ENCODE measurements at places on chromosomes 13 and 19.

GRCh38 chr13:53191091-53191490 lies 162.5 kb downstream of the OLFM4 start:
- no peak for DNase-seq

GRCh38 chr13:112954488-112955270 lies 14.3 kb upstream of the MCF2L start:
- DNase-seq = no peak

DNA sequence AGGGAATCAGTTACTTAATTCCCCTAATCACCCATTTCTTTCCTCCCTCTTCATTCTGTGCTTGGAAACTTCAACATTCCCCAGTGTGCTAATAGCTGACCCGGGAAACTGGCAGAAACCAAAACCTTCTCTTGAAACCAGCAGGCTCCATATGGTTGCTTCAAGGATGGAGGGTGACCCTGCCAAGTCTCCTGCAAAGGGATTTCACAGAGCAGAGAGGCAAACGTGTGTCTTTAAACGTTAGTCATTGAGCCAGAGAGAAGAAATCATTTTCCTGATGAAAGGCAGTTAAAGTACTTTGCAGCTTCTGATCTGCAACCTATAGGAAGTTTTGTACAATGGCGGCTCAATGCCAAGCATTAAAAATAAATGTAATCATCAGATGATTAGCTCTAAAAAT lies 220.9 kb downstream of the POU4F1 start:
- no peak for DNase-seq

- no peak for DNase-seq
Measured at GRCh38 chr13:34523406-34523805, 418.7 kb upstream of the NBEA start.

DNA sequence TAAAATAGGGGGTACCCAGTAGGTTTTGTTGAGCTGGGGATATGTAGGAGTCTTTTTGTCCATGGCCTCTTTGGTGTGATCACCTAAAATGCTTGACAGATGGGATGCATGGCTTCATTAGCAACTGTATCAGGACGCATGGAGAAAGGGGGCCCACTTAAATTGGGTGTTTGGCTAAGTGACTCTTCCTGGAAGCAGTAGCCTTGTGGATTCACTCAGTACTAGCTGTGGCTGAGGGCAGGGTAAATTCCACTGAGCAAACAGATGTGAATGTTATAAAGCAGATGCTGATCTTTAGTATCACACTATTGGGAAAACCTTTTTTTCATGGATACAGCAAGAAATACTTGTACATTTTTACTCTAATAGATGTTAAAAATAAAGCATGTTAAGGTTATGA lies 140.0 kb downstream of the FGF14 start:
- no peak for DNase-seq

DNA sequence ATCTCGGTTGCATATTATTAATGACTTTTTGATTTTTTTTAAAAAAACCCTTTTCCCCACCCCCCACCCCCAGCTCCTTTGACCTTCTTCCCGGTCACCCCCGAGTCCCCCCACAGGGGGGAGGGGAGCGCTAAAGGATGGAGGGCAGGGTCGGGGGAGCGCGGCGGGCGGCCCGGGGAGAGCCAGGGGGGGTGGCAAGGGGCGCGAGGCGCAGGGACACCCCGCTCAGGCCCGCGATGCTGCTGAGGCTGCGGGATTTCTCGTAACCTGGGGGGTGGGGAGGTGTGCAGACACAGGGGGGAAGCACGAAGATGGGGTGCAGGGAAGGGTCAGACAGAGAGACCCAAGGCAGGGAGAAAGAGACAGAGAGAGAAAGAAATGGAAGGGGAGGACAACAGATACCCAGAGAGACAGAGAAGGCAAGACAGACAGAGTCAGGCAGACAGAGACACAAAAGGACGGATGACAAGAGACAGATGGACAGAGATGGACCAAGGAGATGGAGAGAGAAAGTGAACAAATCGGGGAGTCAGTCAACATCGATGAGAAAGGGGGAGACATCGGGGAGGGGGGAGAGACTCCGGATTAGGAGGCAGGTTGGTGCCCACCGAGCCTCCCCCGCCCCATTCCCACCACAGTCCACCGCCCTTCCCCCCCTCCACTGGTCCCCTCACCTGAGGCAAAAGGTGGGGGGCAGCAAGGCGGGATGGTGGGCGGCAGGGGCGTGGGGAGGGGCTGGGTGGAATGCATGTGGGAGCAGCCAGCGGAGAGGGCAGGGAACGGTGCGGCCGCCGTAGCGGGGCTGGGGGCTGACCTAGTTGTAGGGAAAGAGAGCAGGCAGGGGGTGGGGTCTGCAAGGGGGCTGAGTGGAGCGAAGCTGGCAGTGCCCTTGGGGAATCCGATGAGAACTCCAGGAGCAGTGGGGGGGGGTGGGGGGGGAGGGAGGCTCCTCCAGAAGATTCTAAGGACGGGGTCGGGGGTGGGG lies 14.2 kb downstream of the KCNC3 start:
- no peak for DNase-seq

GRCh38 chr13:80214521-80214991 lies 126.4 kb downstream of the SPRY2 start:
- DNase-seq = no peak

DNA sequence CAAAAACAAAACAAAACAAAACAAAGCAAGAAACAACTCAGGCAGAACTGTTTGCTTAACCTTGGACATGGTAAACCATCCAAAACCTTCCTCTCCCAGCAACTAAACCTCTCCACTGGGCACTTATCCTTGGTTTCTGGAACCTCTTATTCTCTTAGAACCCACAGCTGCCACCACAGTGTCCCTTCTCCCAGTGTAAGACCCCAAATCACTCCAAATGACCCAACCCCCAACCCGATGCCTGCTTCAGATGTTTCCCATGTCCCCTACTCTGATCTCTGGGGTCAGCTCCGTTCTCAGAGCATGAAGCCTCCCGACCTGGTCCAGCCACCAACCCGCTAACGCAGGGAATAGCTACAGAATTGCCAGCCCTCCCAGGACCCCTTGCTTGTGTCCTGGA lies 972 bp downstream of the KLK2 start:
- DNase-seq = no peak

- DNase-seq = no peak
Measured at GRCh38 chr19:58555920-58556621, 1.2 kb upstream of the CHMP2A start.

DNA sequence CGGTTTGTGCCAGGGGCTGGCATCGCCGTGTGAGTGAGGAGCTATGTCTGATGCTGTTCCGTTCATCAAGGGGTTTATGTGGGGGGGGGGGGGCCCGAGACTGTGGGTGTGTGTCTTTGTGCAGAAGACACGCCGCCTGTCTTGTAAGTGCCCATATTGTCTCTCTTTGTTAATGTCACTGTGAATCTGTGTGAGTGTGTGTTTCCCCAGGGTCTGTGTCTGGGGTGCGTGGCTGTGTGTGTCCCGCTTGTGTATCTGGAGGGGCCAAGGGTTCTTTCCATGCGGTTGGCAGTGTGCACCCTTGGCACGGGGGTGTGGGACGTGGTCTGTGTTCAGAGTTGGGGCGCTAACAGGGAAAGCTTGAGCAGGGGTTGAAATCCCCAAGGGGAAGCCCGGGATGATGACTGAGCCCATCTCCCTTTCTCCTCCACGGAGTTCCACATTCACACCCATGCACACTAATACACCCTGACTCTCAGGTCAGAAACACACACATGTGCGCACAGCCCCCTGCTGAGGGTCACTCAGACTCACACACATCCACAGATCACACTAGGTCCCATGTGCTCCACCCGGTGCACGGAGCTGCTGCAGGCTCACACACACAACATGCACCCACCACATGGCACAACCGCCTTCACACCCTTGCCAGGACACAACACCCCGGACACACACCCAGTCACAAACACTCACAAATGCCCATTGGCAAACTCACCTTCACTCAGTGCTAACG lies 1.8 kb downstream of the NCAN start:
- no peak for DNase-seq

GRCh38 chr13:24280720-24281119 lies 28.7 kb upstream of the C1QTNF9 start:
- DNase-seq = no peak

DNA sequence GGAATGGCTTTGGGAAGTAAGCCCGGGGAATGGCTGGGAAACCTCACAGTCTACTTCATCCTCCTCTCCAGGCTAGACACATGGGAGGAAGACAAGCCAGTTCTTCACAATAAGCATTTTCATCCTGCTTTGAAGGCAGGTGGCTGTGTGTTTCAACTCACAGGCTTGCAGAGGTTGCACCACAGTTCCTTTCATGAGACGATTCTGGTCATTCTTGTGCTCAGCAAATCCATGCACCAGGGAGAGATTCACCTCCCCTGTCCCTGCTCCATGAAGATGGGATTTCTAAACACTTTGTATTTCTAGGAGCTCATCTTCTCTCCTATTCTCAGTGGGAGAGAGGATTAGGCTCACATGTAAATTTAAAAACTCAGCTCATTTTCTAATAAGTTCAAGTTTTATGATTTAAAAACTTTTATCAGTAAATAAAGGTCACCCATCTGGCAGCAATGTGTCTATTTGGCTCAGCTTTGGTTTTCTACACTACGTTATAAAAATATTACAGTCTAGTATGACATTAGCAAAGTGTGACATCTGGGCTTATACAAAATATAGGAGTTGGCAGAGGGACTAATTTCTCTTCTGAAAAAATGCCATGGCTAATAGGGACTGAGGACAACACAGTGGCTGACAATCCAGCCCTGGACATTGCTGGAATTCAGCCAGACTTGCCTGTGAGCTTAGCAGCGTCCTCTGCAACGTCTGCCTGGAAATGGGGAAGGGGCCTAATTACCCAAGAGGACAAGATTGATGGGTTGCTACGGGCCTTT lies 283.2 kb upstream of the SLC10A2 start:
- DNase-seq = no peak

DNA sequence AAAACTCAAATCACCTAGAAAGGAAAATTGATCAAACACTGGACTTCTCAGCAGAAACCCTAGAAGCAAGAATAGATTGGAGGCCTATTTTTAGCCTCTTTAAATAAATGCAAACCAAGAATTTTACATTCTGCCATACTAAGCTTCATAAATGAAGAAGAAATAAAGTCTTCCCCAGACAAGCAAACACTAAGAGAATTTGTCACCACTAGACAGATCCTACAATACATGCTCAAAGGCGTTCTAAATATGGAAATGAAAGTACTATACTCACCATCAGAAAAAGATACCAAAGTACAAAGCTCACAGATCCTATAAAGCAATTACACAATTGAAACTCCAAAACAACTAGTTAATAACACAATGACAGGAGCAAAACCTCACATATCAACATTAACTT lies 578.1 kb downstream of the UQCRFS1 start:
- no peak for DNase-seq

DNA sequence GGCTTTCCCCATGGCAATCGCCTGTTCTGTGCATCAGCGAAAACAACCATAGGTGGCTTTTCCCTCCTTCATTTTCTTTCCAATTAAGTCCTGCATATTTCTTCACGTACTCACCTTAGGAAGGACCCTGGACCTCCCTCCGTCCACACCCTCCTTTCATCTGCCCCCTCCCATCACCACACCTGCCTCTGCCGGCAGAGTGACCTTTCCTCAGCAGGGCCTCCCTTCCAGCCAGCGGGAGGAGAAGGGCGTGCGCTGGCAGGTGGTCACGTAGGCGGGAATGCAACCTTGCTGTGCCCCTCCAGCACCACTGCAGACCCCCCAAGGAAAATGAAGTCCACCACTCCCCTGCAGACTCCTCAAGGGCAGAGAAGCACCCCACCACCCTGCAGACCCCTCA lies 61.1 kb downstream of the GSX1 start:
- no peak for DNase-seq

- DNase-seq = no peak
Measured at GRCh38 chr19:39372047-39372802, 18.7 kb downstream of the PAF1 start.

DNA sequence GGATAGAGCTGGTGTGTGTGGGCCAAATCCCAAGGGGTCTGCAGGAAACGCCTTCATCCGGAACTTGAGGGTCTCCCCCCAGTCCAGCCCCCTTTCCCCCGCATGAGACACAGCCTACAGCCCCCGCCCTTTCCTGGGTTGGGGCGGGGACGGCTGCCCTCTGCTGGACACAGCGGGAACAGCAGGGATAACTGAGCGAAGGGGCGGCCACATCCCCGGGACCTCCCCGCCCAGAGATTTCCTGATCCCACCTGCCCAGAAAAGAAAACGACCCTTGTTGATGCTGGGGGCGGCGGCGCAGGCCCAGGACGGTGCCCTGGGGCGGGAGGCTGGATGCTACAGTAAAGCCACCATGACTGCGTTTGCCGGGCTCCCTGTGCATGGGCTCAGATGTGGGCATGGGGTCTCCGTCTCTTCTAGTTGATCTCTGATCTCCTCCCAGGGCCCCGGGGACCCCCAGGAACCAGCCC lies 14.2 kb downstream of the ONECUT3 start:
- no peak for DNase-seq

GRCh38 chr19:16417660-16418596 lies 53.8 kb downstream of the EPS15L1 start:
- no peak for DNase-seq

DNA sequence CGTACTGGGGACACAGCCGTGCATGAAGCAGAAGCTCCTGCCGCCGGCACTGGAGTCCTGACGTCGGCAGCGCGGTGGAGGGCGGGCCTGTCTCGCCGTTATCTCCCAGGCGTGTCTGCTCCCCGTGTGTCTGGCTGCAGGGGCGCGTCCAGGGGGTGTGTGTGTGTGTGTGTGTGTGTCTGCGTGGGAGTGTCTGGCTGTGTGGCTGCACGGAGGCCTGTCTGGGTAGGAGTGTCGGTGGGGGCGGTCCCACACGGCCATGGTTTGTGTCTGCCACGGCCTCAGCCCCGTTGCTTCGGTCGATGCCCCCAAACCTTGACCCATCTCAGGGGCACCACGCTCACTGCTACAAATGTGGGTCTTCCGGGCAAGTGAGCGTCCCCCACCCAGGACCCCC lies 18.3 kb downstream of the ARID3A start:
- no peak for DNase-seq

GRCh38 chr13:108056278-108056677 lies 159.1 kb downstream of the LIG4 start:
- no peak for DNase-seq

GRCh38 chr19:45667620-45668341 lies at the start of gene GIPR:
TSS of gene GIPR (plus strand) at chr19:45668221. CDS start at chr19:45669521, 1,300 bp downstream.
- DNase-seq = no peak

- DNase-seq = no peak
Measured at GRCh38 chr19:49823472-49823871, 5.4 kb downstream of the MED25 start.

GRCh38 chr13:79725841-79726240 lies 244.9 kb downstream of the NDFIP2 start:
- no peak for DNase-seq

GRCh38 chr19:51794885-51795490 lies at the start of gene FPR3:
TSS of gene FPR3 (plus strand) at chr19:51795157. CDS start at chr19:51823749, 28,592 bp downstream.
- no peak for DNase-seq

Measured in esophagus squamous epithelium (tissue), 5 donors.